ENCODE measurements at places on chromosomes 3 and 15.

DNA sequence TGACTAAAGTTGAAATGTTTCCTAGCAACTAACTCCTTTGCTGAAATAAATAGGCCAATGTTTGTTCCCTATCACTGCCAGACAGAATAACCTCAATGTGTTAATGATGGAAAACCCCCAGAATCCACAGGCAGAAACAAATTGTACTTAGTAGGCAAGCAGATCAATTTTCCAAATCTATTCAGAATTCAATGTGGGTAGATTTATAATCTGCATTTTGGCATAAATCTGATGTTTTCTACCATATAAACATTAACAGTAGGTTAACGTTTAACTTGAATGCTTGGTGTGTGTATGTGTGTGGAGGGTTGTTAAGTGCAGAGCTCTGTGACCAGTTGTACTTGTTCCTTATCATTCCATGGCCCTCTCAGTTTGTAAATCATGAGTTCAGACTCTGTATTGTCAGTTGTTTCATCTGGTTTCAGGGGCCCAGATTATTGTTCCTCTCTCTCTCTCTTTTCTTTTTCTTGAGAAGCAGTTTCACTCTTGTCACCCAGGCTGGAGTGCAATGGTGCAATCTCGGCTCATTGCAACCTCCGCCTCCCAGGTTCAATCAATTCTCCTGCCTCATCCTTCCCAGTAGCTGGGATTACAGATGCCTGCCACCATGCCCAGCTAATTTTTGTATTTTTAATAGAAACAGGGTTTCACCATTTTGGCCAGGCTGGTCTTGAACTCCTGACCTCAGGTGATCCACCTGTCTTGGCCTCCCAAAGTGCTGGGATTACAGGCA is 32.8 kb downstream of the PLSCR1 start:
- no peaks in the 10 kb centered on the region for H3K27me3 ChIP-seq
- H3K4me1 ChIP-seq, result peaks cover 90% of the 10 kb centered on the region
- peaks cover 88% of the 10 kb centered on the region for H3K36me3 ChIP-seq
- H3K27ac ChIP-seq, result peak overlapping the region; percentile 100
- peak overlapping the region; percentile 52 for H3K4me3 ChIP-seq
- DNase-seq, result peak; percentile 59

DNA sequence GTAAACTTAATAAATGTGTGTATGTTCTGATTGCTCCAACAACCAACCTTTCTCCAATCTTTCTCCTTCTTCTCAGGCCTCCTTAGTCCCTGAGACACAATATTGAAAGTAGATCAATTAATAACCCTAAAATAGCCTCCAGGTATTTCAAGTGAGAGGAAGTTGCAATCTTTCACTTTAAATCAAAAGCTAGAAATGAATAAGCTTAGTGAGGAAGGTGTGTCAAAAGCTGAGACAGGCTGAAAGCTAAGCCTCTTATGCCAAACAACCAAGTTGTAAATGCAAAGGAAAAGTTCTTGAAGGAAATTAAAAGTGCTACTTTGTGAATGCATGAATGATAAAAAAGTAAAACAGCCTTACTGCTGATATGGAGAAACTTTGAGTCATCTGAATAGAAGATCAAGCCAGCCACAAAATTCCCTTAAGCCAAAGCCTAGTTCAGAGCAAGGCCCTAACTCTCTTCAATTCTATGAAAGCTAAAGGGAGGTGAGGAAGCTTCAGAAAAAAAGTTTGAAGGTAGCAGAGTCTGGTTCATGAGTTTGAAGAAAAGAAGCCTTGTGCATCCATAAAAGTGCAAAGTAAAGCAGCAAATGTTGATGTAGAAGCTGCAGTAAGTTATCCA is 38.6 kb downstream of the CCDC80 start:
- no peak overlapping the region for H3K27ac ChIP-seq
- no peak for DNase-seq
- H3K4me3 ChIP-seq, result no peak overlapping the region
- H3K36me3 ChIP-seq, result no peaks in the 10 kb centered on the region
- H3K27me3 ChIP-seq, result no peaks in the 10 kb centered on the region

DNA sequence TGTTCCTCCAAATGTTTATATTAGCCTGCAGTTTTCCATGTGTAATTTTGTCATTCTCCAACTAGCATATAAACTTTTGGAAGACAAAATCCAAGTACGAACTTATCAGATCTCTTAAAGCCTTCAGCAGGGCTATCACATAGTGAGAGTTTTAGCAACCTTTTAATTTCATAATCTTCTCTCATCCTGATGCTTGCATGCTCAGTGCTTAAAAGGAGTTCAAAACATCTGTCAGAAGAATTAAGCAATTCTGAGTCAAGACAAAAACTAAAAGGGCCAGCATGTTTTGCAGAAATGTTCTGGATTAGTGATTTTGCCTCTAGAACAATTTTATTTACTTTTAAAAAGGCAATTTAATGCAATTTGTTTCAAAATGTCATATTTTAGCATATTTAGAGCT is 73.4 kb upstream of the SLC2A2 start:
- no peaks in the 10 kb centered on the region for H3K27me3 ChIP-seq
- H3K27ac ChIP-seq, result no peak overlapping the region
- DNase-seq, result no peak

DNA sequence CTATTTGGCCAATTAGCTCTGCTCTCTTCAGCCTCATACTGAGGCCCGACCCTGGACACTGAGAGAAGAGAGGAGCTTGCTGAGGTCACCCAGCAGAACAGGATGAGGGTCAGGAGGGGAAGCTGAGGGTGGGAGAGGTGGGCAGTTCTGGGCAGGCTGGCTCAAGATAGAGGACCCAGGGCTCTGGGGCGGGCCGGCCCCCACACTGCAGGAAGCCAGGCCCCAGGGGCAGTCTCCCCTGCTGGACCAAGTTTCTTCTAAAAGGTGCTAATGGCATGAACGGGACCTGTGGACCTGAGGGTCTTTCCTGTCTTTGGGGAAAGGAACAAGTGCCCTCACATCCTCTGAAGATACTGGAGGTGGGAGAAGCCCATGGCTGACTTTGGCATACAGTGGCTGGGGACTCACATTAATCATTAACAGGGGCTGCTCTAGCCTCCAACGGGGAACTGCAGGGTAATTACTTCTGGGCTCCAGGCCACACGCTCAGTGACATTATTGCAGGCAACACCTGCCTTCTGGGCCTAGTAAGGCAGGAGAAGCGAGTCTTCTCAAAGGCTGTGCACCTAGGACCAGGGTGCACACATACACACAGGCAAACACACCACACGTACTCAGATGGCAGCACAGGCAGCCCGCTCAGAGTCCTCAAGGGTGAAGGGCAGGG is 10.6 kb downstream of the HCN4 start:
- no peak overlapping the region for H3K27ac ChIP-seq
- DNase-seq, result peak; percentile 36
- no peaks in the 10 kb centered on the region for H3K4me1 ChIP-seq
- no peak overlapping the region for H3K4me3 ChIP-seq
- peaks cover 79% of the 10 kb centered on the region for H3K27me3 ChIP-seq

GRCh38 chr3:73315706-73316105 is 254.2 kb downstream of the EBLN2 start:
- DNase-seq, result no peak
- no peak overlapping the region for H3K27ac ChIP-seq
- no peak overlapping the region for H3K4me3 ChIP-seq
- H3K36me3 ChIP-seq, result no peaks in the 10 kb centered on the region
- no peaks in the 10 kb centered on the region for H3K4me1 ChIP-seq

DNA sequence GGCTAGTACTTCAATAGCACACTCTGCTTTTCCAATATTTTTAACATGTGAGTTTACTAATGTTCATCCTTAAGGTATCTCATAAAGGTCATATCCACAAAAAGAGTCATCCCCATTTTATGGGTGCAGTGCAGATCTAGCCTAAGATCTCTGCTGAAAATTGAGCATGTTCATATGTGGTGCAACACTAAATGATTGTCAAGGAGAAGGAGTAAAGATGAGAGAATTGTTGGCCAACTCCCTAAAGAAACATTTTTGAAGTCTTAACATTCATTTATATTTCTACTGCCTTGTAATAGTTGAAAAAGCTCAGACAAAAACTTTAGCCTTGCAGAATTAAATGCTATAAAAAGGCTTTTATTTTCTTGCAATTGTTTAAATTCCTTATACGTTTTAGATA is 1159.6 kb downstream of the TBL1XR1 start:
- no peaks in the 10 kb centered on the region for H3K27me3 ChIP-seq
- H3K36me3 ChIP-seq, result no peaks in the 10 kb centered on the region
- no peaks in the 10 kb centered on the region for H3K4me1 ChIP-seq
- DNase-seq, result no peak
- H3K4me3 ChIP-seq, result no peak overlapping the region
- no peak overlapping the region for H3K27ac ChIP-seq

GRCh38 chr15:72203507-72203837 is 5.9 kb upstream of the GRAMD2A start:
- no peak overlapping the region for H3K4me3 ChIP-seq
- DNase-seq, result no peak
- H3K27me3 ChIP-seq, result no peaks in the 10 kb centered on the region
- H3K36me3 ChIP-seq, result peaks cover 93% of the 10 kb centered on the region
- peak overlapping the region; percentile 24 for H3K27ac ChIP-seq

- no peaks in the 10 kb centered on the region for H3K36me3 ChIP-seq
- no peaks in the 10 kb centered on the region for H3K4me1 ChIP-seq
- no peak for DNase-seq
Measured at GRCh38 chr3:13273604-13274105, 146.5 kb downstream of the NUP210 start.

DNA sequence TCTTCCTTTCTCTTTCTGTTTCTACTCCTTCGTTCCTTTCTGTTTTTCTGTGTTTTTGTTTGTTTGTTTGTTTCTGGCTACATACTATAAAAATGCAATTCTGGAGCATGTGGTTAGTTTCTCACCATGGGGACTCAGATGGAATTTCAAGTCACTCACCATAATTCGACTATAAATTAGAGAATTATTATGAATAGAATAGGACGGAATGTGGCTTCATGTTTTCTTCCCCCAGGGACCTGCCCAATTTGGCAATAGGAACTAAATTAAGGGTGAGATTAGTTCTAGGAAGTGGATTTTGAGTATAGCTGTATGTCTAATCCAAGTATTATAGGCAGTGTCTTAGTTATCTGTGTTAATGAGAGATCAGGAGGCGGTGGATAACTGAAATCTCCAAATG is 96.9 kb downstream of the THSD4 start:
- no peaks in the 10 kb centered on the region for H3K27me3 ChIP-seq
- H3K4me1 ChIP-seq, result no peaks in the 10 kb centered on the region
- H3K4me3 ChIP-seq, result no peak overlapping the region
- no peak for DNase-seq

DNA sequence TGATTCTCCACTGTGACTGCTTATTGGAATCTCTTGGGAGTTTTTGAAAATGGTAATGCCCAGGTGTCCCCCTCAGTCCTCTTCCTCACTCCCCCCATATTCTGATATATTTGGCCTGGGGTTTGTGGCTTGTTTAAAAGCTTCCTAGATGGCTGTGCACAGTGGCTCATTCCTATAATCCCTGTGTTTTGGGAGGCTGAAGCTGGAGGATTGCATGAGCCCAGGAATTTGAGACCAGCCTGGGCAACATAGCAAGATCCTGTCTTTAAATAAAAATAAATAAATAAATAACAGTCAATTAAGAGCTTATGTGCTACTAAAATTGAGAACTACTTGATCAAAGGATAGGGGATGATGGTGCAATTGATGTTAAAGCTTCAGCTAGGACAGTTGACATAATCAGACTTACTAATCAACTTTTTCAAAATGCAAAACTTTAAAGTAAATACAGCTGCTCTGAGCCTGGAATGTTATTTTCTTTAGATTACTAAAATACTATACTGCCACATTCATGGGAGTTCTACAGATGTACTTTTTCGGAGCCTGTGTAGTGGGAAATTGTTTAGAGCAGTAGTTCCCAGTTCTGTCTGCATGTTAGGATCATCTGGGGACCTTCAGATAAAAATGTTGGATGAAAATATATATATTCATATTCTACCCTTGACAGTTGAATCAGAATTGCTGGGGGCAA is 33.4 kb downstream of the ARIH1 start:
- H3K27ac ChIP-seq, result no peak overlapping the region
- H3K4me3 ChIP-seq, result no peak overlapping the region
- no peak for DNase-seq
- H3K36me3 ChIP-seq, result peaks cover 5% of the 10 kb centered on the region
- no peaks in the 10 kb centered on the region for H3K27me3 ChIP-seq
- H3K4me1 ChIP-seq, result peaks cover 10% of the 10 kb centered on the region

DNA sequence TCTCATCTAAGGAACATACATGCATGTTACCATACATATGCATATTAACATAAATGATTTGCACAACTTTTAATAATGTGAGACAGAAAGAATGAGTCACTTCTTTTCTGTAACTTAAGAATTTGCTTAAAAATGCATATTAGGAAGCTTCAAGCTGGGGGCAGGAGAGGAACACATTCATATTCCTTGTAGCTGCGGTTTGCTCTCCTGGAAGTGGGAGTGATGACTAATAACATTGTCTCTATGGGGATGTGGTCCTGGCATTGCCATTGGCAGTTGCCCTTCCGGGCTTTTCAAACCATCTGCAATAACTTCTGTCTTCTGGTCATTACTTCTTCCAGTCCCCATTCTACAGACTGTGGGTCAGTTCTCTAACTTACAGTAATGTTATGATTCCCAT is 15.6 kb downstream of the CHST2 start:
- H3K4me1 ChIP-seq, result peaks cover 28% of the 10 kb centered on the region
- peaks cover 60% of the 10 kb centered on the region for H3K27me3 ChIP-seq
- no peak overlapping the region for H3K27ac ChIP-seq
- DNase-seq, result peak; percentile 59
- H3K36me3 ChIP-seq, result peaks cover 4% of the 10 kb centered on the region

- H3K27me3 ChIP-seq, result no peaks in the 10 kb centered on the region
- no peak overlapping the region for H3K4me3 ChIP-seq
- H3K36me3 ChIP-seq, result peaks cover 40% of the 10 kb centered on the region
- no peak overlapping the region for H3K27ac ChIP-seq
- DNase-seq, result peak; percentile 63
- peaks cover 43% of the 10 kb centered on the region for H3K4me1 ChIP-seq
Measured at GRCh38 chr15:90482124-90483011, 47.4 kb upstream of the CRTC3 start.

- H3K4me1 ChIP-seq, result peaks cover 23% of the 10 kb centered on the region
- DNase-seq, result peak; percentile 11
- no peak overlapping the region for H3K27ac ChIP-seq
- peaks cover 6% of the 10 kb centered on the region for H3K36me3 ChIP-seq
- H3K4me3 ChIP-seq, result no peak overlapping the region
- H3K27me3 ChIP-seq, result no peaks in the 10 kb centered on the region
Measured at GRCh38 chr15:80093854-80094418, 34.5 kb downstream of the ZFAND6 start.

DNA sequence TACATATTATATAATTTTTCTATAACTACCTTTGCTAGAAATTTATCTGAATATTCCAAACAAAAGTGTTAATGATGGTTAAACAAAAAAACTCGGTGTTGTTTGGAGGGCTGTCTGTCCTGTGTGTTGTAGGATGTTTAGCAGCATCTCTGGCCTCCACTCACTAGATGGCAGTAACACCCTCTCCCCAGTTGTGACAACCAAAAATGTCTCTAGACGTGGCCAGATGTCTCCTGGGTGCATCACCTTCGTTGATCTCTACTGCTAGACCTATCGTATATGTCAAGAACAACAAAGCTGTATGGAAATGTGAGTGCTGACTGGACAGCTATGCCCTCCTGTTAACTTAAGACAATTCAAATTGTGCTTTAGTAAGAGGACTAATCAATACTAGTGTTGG is 14.1 kb downstream of the ANKRD34C start:
- no peaks in the 10 kb centered on the region for H3K4me1 ChIP-seq
- H3K27me3 ChIP-seq, result peaks cover 84% of the 10 kb centered on the region
- H3K36me3 ChIP-seq, result no peaks in the 10 kb centered on the region
- DNase-seq, result no peak
- H3K4me3 ChIP-seq, result no peak overlapping the region
- H3K27ac ChIP-seq, result no peak overlapping the region

- no peak overlapping the region for H3K4me3 ChIP-seq
- H3K36me3 ChIP-seq, result no peaks in the 10 kb centered on the region
- no peaks in the 10 kb centered on the region for H3K27me3 ChIP-seq
- no peak for DNase-seq
- peaks cover 64% of the 10 kb centered on the region for H3K4me1 ChIP-seq
- peak overlapping the region; percentile 33 for H3K27ac ChIP-seq
Measured at GRCh38 chr3:134235577-134236076, 15.0 kb downstream of the RYK start.
